RPMI7951 (cell line): ENCODE measurements at places on chromosomes 16 and 17. TPM values are rescaled to one million over a fixed set of nuclear protein-coding genes. Genes with fewer than 3 reads are reported as not detected.

The KCNJ2 gene
- total RNA-seq, result under 0.01 and 0.24 TPM in 2 replicates

The PLSCR3 gene
- total RNA-seq, result 20.8 and 23.2 TPM in 2 replicates

The ARSG gene
- 2.3 and 3.0 TPM in 2 replicates for total RNA-seq

The CCL7 gene
- total RNA-seq, result 0.68 TPM in 1 of 2 replicates, not detected in the other

The PNMT gene
- total RNA-seq, result 0.68 TPM in 1 of 2 replicates, not detected in the other

The KCNAB3 gene
- 1.1 TPM in 2 replicates for total RNA-seq

The CCL4 gene
- total RNA-seq, result not detected in 2 replicates

The PERCC1 gene
- not detected in 2 replicates for total RNA-seq

The PRSS36 gene
- total RNA-seq, result 1.1 and 2.6 TPM in 2 replicates

The RHBDL1 gene
- total RNA-seq, result 0.72 TPM in 1 of 2 replicates, not detected in the other
